ENCODE measurements at places on chromosomes 5 and 9. TPM values are rescaled to one million over a fixed set of nuclear protein-coding genes. Genes with fewer than 3 reads are reported as not detected.

SLC36A2 gene
- total RNA-seq: 0.45 TPM

THG1L gene
- 12.1 TPM for total RNA-seq

PRR7 gene
- total RNA-seq: 7.0 TPM

SVEP1 gene
- total RNA-seq: 2.2 TPM

PDE8B gene
- 19.9 TPM for total RNA-seq

LCP2 gene
- total RNA-seq: not detected

IL12B gene
- total RNA-seq: 0.10 TPM

ARL14EPL gene
- total RNA-seq: not detected

FAM169A gene
- 29.4 TPM for total RNA-seq

NUTM2G gene
- 0.63 TPM for total RNA-seq

NTRK2 gene
- 18.3 TPM for total RNA-seq

SLC31A1 gene
- total RNA-seq: 19.1 TPM

GRXCR2 gene
- total RNA-seq: not detected

SELENOP gene
- total RNA-seq: 1.6 TPM
